Activated CD4-positive, alpha-beta T cell treated with anti-CD3 and anti-CD28 coated beads for 36 hours (primary cell): ENCODE measurements at places on chromosomes 11 and 22.

DNA sequence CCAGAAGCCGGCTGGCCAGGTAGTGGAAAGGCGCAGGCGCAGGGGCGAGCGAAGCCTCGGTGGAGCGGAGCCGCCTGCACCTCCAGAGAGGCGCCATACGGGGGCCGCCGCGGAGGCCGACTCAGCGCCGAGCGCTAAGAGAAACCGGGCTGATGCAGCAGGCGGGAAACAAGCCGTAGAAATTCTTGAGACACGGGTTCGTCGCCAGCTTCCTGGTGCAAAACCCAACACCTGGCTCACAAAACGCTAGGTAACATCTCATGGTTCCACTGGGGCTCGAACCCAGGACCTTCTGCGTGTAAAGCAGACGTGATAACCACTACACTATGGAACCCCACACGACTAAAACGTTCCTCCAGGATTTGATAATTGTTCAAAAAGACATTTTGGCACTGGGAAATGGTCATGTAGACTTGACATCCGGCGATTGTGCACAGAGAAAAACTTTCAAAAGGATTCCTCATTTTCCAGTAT lies 39.1 kb downstream of the OR4D9 start:
- H3K4me3 ChIP-seq = peak overlapping the region; percentile 79
- peak; percentile 95 for DNase-seq
- H3K27me3 ChIP-seq = peaks cover 2% of the 10 kb centered on the region
- peaks cover 3% of the 10 kb centered on the region for H3K36me3 ChIP-seq
- peaks cover 28% of the 10 kb centered on the region for H3K4me1 ChIP-seq
- peak overlapping the region; percentile 96 for H3K27ac ChIP-seq

DNA sequence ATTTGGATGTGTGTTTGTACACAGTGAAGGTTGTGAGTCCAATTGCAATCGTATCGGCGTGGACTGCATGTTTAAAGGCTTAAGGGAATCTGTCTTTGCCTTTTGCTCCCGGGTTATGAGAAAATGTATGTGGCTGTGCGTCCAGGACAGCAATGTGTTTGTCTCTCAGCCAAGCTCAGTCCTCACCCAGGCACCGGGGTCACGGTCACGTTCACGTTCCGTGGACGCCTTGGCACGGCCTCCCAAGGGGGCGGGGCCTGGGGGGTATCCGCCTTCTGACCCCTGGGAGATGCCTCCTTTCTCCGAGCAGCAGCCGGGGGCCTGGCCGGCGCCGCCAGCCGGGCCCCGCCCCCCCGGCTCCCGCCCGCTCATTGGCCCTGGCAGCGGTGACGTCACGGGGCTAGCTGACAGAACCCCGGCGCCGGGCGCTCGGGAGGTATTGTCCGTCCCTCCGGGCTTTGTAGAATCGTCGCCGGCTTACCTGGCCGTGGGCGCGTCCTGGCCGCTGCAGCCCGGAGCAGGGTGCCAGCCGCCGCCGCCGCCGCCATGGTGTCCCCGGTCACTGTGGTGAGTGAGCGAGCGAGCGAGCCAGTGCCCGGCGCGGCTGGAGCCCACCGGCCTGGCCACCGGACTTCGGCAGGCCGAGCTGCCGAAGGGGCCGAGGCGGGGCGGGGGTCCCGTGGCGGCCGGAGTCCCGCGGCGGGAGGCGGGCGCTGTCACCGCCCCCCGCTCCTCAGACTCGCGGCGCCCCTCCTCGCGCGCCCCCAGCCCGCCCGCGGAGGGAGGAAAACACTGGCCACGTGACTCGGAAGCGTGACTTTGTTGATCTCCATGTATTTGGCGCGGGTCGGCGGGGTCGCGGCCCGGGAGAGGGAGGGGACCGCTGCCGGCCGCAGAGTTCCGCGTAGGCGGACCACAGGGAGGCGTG lies at the start of gene TMEM86A:
Gene TMEM86A, plus strand, starts transcription at position 439 of the 928 bp plus-strand sequence. Its CDS starts 108 bp downstream, at position 547.
- peak; percentile 93 for DNase-seq
- peaks cover 3% of the 10 kb centered on the region for H3K27me3 ChIP-seq
- peak within 1 kb of the TSS; percentile 69 for H3K27ac ChIP-seq
- H3K4me3 ChIP-seq = peak within 1 kb of the TSS; percentile 72
- peaks cover 13% of the 10 kb centered on the region for H3K4me1 ChIP-seq

DNA sequence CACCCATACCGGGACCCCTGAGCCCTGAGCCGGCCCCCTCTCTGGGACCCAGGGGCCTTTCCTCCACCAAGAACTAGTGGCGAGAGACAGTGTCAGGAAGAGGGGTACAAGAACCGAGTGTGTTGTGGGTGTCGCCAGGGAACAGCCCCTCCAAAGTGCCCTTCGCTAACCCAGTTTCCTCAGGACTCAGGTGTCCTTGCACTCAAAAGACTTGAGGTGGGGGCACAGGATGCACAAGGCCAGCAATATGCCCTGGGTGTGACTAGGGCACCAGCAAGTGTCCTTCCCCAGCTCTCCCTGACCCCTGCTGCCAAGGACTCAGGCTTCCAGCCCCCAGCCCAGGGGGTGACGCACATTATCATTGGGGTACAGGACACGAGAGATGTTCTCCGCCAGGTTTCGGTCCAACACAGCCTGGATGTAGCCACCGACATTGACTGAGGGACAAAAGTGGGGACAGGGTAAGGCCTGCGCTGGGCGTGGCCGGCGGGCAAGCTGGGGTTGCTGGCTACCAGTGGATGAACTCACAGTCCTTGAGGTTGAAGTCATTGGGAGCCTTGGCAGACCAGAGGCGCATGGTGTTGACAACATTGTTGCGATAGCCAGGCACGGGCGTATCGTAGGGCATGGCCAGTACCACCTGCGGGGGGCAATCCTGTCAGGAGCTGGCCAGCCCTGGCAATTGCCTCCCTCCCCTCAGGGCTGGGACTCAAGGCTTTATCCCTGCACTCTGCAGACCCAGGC lies 4.7 kb downstream of the PYGM start:
- no peak overlapping the region for H3K4me3 ChIP-seq
- peaks cover 11% of the 10 kb centered on the region for H3K4me1 ChIP-seq
- H3K27ac ChIP-seq = no peak overlapping the region

GRCh38 chr11:115481528-115481927 lies 22.7 kb downstream of the CADM1 start:
- peaks cover 6% of the 10 kb centered on the region for H3K27me3 ChIP-seq
- H3K36me3 ChIP-seq = no peaks in the 10 kb centered on the region
- H3K27ac ChIP-seq = no peak overlapping the region
- H3K4me3 ChIP-seq = no peak overlapping the region
- H3K4me1 ChIP-seq = no peaks in the 10 kb centered on the region

- no peak overlapping the region for H3K27ac ChIP-seq
- no peak for DNase-seq
- peaks cover 27% of the 10 kb centered on the region for H3K27me3 ChIP-seq
- no peak overlapping the region for H3K4me3 ChIP-seq
These were observed 1.6 kb downstream of the ANO1 start for GRCh38 chr11:70079691-70080090.

DNA sequence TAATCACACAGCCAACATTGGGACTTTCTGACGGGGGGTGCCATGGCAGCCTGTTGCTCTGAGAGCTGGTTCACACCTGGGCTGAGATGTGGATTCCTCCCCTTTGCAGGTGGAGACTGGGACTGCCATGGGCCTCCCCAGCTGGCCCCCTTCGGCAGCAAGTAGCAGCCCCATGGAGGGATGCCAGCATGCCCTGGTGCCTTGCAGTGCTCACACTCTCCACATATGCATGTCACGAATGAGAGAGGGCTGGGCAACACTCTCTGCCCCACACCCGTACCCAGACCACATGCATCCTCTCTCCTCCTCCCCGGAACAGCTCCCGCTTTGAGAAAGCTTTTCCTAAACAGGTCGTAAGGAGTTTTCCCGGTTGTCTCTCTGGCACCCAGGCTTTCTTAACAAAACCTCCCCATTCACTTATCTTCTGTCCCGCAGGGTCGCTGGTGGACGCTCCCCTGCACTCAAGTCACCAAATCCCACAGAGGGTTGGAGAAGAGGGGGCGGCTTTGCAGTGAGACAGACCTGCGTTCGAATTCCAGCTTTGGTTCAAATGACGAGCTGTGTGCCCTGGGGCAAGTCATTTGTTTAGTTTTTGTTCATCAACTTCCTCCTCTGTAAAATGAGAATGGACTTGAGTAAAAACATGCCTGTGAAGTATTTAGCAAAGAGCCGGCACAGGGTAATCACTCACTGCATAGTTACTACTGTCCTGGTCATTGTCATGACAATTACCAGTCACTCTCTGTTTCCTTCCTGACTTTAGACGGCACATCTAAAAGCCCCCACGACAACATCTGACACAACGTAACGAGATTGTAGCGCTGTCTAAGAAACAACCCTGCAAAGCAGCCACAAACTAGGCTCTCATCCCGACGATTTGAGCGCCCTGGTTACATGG lies 231.3 kb upstream of the B3GAT1 start:
- H3K27me3 ChIP-seq = peaks cover 6% of the 10 kb centered on the region
- DNase-seq = no peak
- no peak overlapping the region for H3K4me3 ChIP-seq
- H3K4me1 ChIP-seq = peaks cover 5% of the 10 kb centered on the region
- H3K27ac ChIP-seq = no peak overlapping the region

DNA sequence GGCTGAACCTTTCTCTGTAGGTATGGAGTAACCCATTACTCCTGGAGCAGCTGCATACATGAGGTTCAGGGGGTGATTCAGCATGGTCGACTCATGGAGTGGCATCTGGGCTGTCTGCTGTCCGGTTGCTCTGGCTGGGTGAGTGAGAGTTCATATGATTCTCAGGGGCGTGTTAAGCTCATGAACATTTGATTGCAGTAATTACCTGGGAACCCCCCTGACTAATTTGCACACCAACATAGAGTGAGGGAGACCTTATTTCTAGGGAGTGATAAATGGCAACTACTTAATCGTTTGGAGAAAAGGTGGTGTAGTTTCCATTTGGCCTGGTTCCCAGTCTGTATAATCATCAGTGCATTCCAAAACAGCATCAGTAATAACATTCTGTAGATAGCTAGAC lies 661.9 kb downstream of the ETS1 start:
- H3K4me3 ChIP-seq = no peak overlapping the region
- no peaks in the 10 kb centered on the region for H3K4me1 ChIP-seq
- H3K36me3 ChIP-seq = no peaks in the 10 kb centered on the region
- H3K27ac ChIP-seq = no peak overlapping the region
- H3K27me3 ChIP-seq = peaks cover 33% of the 10 kb centered on the region

DNA sequence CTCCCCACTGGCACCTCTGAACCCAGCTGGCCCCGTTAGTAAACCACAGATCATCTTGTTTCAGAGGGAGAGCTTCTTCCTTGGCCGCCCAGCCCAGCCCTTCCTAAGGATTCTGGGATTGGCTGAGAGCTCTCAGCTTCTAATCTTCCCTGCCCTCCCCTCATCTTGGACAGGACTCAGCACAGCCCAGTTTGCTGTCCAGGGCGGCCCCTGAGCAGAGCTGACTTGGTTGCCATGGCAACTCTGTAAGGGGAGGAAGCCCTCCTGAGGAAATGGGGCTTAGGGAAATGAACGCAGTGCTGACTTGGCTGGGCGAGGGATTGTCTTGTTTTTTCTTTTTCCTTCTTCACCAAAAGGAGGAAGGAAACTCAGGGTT lies 4.6 kb downstream of the APOL4 start:
- no peak for DNase-seq
- H3K4me1 ChIP-seq = peaks cover 19% of the 10 kb centered on the region
- no peak overlapping the region for H3K27ac ChIP-seq

- H3K27ac ChIP-seq = no peak overlapping the region
- peaks cover 4% of the 10 kb centered on the region for H3K27me3 ChIP-seq
- H3K36me3 ChIP-seq = no peaks in the 10 kb centered on the region
- no peaks in the 10 kb centered on the region for H3K4me1 ChIP-seq
- DNase-seq = no peak
- no peak overlapping the region for H3K4me3 ChIP-seq
These were observed 26.4 kb upstream of the PANX2 start for GRCh38 chr22:50144005-50144614.

GRCh38 chr11:102589047-102589459 lies 36.1 kb downstream of the MMP20 start:
- H3K4me1 ChIP-seq = peaks cover 20% of the 10 kb centered on the region
- peak; percentile 74 for DNase-seq
- H3K4me3 ChIP-seq = no peak overlapping the region
- peaks cover 2% of the 10 kb centered on the region for H3K36me3 ChIP-seq
- no peak overlapping the region for H3K27ac ChIP-seq
- H3K27me3 ChIP-seq = no peaks in the 10 kb centered on the region

DNA sequence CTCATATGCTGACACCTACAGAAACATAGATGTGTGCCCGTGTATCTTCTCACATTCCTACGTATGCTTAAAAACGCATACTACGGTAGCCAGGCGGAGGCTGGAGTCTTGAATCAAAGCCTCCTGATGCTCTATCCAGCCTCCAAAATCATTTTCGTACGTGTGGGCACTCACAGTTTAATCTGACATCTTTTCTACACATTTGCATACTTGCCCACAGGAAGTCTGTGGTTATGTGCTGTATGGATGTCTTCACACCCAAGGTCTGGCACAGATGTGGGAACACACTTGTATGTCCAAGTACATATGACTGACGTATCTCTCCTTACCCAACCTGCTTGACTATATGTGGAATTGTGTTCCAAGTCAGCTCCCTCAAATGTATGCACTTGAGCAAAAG lies 561.8 kb upstream of the CADM1 start:
- no peaks in the 10 kb centered on the region for H3K36me3 ChIP-seq
- peaks cover 2% of the 10 kb centered on the region for H3K27me3 ChIP-seq
- H3K4me3 ChIP-seq = no peak overlapping the region
- no peak for DNase-seq
- H3K27ac ChIP-seq = no peak overlapping the region

- peaks cover 15% of the 10 kb centered on the region for H3K27me3 ChIP-seq
- H3K4me3 ChIP-seq = no peak overlapping the region
- no peak for DNase-seq
- H3K36me3 ChIP-seq = no peaks in the 10 kb centered on the region
- H3K4me1 ChIP-seq = no peaks in the 10 kb centered on the region
These were observed 121.3 kb downstream of the NECTIN1 start for GRCh38 chr11:119607726-119608125.

DNA sequence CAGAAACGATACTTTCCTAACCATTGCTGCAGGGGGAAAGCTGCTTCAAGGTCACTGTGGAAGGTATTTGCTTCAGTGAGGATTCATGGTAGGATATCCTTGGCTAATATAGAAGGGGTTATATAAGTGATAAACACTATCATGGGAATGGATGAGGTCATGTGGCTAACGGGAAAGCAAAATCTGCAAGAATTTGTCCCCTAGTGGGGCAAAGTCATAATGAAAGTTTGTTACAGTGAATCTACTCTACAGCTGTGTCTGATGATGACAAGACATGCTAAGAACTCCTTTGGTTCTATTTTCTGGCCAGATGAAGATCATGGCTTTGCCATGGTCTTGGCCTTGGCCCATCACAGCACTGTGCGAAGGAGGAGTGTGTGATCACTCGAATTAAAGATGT lies 13.8 kb downstream of the MMP20 start:
- no peaks in the 10 kb centered on the region for H3K27me3 ChIP-seq
- no peak overlapping the region for H3K27ac ChIP-seq
- DNase-seq = no peak
- H3K4me3 ChIP-seq = no peak overlapping the region
- H3K4me1 ChIP-seq = peaks cover 13% of the 10 kb centered on the region

DNA sequence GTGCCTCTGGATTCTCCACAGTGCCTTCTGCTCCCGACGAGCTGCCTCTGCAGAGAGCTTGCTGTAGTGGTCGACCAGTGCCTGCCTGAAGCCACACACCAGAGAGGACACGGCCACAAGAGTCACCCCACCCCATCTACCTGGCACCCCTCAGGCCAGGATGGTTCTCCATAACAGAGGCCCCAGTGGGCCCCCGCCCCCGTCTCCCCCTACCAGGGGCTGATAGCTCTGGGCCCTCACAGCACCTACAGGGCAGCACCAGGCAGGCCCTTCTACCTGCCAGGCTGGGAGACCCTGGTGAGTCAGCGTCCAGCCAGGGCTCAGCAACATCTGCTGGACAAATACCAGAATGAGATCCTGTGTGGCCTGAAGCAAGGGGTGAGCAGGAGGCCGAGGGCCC lies 21.7 kb downstream of the SELENOO start:
- no peaks in the 10 kb centered on the region for H3K27me3 ChIP-seq
- H3K4me3 ChIP-seq = no peak overlapping the region
- no peak overlapping the region for H3K27ac ChIP-seq
- peaks cover 23% of the 10 kb centered on the region for H3K36me3 ChIP-seq
